ENCODE measurements at places on chromosomes 4 and X.

DNA sequence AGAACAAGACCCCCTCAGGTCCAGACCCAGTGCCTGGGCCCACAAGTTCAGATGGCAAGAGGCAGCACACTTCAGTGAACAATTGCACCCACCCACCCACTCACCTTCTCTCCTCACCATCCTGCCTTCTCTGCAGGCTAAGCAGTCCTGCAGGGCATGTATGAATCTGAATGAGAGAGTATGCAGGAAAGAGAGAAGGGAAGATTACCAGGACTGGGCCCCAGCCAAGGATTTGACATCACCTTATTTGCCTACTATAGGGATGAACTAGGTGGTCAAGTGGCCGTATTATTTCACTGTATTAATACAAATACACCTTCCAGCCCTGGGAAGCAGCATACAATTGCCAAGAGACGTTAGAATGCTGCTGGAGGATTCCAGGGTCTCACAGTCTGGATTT, 2.1 kb upstream of the ZNF141 start:
- no peak for DNase-seq

GRCh38 chr4:42398171-42398870, 1.0 kb downstream of the SHISA3 start:
- DNase-seq: no peak

GRCh38 chrX:50618788-50619558, 148.3 kb upstream of the DGKK start:
- DNase-seq: no peak

GRCh38 chr4:119559044-119559647, 69.5 kb downstream of the PDE5A start:
- no peak for DNase-seq

- no peak for DNase-seq
Observed at GRCh38 chr4:76571274-76571673, 136.2 kb downstream of the SHROOM3 start.

- DNase-seq: no peak
Observed at GRCh38 chrX:78708816-78709215, 38.7 kb upstream of the LPAR4 start.

DNA sequence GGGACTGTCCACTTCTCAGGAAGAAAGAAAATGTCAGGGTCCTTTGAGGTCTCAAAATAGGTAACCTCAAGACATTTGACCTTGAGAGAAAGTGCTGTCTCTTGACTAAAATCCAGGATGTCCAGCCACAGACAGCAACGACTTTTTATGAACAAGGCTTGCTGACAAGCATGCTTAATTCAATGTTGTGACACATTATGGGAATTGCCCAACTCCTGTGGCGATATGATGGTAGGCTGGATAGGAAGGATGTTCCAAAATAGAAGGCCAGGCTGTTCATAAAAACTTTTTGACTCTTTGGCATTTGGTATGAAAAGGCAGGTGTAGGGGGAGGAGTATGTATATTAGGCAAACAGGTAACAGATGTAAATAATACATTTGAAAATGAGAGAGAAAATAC, 50.8 kb upstream of the EDNRA start:
- DNase-seq: no peak

DNA sequence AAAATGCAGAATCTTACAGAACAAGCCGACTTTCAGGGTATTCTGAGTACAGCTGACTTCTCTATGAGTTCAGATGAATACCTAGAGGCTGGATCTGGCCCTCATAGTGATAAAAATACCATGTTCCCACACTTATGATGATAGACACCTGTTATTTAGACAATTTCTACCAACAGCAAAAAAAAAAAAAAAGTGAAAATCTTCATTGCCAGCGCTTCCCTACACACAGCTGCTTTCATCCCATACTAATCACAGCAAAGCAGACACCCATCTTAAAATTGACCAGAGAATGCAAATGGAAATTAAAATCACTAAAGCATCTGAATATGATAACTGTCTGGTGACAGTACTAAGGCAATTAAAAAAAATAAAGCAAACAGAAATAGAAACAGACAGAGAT, 132.1 kb upstream of the ADGRL3 start:
- no peak for DNase-seq

GRCh38 chr4:2820216-2820982, 23.2 kb upstream of the ADD1 start:
- no peak for DNase-seq

GRCh38 chr4:80077639-80078038, 4.6 kb upstream of the ANTXR2 start:
- DNase-seq: no peak

DNA sequence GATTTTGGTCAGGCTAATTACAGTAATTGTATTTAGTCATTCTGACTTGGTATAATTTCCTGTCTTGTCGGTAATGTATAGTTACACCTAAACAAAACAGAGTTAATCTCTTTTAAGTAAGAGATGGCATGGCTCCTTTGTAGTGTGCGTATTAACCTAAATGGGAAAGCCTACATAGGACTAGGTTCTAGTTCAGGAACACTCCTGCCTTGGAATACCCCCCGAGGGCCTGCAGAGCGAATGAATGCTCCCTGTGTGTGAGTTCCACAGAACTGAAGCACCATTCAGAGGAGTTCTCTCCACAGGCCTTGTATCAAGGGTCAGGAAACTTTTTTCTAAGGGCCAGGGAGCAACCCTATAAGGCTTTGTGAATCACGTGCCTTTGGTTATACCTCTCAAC, 44.9 kb upstream of the STIM2 start:
- no peak for DNase-seq

DNA sequence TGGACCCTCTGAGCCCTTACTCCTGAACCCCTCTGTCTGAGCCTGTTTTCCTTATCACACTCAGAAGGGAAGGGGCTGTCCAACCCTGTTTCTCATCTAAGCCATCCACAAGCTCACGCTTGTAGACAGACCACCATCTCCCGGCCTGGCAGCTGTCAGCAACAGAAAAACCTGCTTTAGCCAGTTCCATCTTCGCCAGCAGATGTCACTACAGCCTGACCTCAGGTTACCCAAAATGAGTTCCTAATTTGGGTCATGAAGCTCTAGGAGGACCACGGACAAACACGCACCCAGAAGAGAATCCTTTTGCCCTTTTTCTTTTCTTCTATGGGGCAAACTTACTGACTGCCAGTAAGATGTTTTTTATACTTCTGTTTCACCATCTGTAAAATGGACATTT, 445.4 kb downstream of the BCOR start:
- DNase-seq: peak; percentile 3

- DNase-seq: no peak
Observed at GRCh38 chr4:140448162-140448561, 20.7 kb upstream of the CLGN start.

DNA sequence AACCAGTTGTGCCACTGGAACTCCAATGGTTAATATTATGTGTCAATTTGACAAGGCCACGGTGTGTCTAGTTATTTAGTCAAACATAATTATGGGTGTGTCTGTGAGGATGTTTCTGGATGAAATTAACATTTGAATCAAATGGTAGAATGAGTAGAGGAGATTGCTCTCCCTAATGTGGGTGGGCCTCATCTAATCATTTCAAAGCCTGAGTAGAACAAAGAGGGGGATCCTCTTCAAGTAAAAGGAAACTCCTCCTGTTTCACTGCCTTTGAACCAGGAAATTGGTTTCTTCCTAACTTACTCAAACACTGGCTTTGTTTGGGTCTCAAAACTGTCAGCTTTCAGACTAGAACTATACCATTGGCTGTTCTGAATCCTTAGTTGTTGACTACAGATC, 1692.1 kb downstream of the PCDH19 start:
- DNase-seq: no peak

- DNase-seq: no peak
Observed at GRCh38 chrX:10047631-10048030, 80.5 kb downstream of the CLDN34 start.

DNA sequence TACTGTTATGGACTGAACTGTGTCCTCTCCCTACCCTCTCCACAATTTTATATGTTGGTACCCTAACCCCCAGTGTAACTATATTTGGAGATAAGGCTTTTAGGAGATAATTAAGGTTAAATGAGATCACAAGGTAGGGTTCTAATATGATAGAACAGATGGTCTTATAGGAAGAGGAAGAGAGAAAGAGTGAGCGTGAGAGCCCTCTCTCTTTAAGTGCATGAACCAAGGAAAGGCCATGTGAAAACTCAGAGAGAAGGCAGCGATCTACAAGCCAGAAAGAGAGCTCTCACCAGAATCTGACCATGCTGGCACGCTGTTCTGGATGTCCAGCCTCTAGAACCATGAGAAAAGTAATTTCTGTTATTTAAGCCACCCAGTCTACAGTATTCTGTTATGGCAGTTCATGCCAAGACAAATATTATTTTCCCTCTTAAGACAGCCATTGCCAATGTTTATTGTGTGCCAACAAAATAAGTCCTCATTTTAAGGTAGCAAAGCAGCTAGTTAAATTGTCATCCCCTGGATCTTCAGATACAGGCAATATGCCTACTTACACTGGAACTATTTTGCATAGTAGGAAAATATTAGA, 336.2 kb downstream of the MID1IP1 start:
- DNase-seq: no peak

DNA sequence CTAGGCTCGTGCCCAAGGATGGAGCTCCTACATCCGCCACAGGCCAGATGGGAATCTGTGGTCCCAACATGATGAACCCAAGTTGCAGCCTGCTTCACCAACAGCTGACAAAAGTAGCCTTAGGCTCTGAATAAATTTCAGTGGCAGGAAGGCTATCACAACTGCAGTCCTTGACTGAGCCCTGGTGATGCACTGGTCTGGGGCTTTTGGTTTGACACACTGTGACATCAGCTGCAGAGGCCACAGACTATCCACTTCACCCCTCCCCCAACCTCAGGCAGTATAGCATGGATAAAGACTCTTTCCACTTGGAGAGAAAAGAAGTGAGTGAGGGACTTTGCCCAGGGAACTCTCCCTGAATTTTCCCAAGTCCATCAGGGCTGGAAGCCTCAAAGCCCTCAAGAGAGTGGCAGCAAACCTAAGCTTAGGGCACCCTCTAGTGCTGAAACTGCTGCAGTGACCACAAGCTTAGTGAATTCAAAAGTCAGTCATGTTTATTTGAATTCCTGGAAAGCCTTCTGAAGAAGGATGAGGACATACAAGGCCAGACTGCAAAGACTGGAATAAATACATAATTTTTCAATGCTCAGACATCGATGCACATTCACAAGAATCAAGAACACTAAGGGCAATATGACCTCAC, 135.0 kb upstream of the TENT5D start:
- no peak for DNase-seq

GRCh38 chr4:6926081-6926480, 16.5 kb downstream of the TBC1D14 start:
- no peak for DNase-seq

DNA sequence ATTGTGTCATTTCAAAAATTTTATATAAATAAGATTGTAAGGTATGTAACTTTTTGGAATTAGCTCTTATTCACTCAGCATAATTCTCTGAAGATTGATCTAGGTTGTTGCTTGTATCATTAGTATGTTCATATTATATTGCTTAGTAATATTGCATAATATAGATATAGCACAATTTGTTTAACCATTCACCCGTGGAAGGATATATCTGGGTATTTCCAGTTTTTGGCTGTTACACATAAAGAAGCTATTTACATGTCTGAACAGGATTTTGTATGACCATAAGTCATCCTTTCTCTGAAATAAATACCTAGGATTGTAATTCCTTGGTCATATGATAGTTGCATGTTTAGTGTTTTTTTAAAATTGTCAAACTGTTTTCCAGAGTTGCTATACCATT, 82.5 kb downstream of the CPEB2 start:
- DNase-seq: no peak

- DNase-seq: no peak
Observed at GRCh38 chr4:183074288-183074990, 24.6 kb upstream of the WWC2 start.

- DNase-seq: no peak
Observed at GRCh38 chr4:140219567-140219966, 65.6 kb upstream of the MAML3 start.

- peak; percentile 7 for DNase-seq
Observed at GRCh38 chrX:15815779-15816437, 25.6 kb downstream of the ZRSR2 start.

DNA sequence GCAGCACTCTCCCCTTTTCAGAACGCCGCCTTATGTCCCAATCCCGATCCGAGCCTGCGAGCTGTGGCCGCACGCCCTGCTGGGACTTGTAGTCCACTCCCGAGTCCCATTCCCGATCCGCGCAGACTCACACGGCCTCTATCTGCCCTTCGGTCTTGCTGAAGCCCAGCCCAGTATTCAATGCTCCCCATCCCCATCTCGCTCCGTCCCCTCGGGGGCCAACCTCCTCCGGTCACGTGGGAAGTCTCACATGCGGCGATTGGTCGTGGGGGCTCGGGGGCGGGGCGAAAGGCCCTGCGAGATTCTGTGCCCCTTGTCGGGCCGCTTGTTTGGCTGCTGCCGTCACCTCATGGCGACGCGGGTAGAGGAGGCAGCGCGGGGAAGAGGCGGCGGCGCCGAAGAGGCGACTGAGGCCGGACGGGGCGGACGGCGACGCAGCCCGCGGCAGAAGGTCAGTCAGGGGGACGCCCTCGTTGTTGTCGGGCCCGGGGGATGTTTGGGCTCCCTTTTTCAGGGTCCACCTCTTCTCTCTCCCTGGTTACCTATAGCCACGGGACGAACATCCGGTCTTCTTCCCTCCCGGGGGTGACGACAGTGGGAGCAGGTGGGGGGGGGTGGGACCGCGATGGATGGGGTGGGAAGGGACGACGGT, at the start of gene TXLNG:
Gene TXLNG, plus strand, starts transcription at position 328 of the 652 bp plus-strand sequence. Its CDS starts 22 bp downstream, at position 350.
- DNase-seq: peak; percentile 79

DNA sequence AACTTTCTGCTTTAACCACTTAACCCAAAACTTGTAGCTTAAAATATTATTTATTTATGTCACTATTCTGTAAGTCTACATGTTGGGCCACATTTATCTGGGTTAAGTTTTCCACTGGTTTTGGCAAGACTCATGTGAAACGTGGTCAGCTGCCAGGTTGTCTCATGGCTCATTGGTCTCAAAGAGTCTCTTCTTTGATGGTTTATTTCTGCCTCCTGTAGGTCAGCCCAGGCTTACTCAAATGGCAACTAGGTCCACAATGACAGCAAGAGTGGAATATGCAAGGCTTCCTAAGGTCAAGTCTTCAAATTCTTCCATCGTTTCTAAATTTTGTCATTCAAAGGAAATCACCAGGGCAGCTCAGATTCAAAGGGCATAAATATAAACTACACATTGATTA, 828.7 kb downstream of the PCDH7 start:
- DNase-seq: no peak

- no peak for DNase-seq
Observed at GRCh38 chr4:37464373-37465128, 220.0 kb downstream of the NWD2 start.

GRCh38 chr4:91127192-91127591, 1000.0 kb downstream of the CCSER1 start:
- DNase-seq: no peak

DNA sequence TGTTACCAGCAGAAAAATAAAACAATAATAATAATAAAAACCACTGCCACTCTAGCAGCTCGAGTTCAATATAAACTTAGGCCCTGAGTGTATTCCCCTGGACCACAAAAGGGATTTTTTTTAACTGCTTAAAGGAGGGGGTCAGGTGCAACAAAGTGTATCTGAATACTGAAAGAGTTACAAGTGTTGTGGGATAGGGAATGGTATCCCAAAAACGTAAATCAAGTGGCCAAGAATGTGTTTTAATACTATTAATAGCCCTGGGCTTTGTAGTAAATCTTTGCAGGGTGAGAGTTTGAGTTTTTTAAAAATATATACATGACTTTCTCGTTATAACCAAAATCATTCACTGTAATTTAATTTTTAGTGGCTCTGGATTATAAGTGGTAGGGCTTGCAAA, 860.1 kb upstream of the INTU start:
- DNase-seq: no peak

GRCh38 chrX:64394874-64395567, at the start of gene MTMR8:
TSS of gene MTMR8 (minus strand) at chrX:64395452. CDS start at chrX:64395363, 89 bp downstream.
- peak; percentile 62 for DNase-seq

GRCh38 chrX:120205816-120206753, 44.5 kb upstream of the ZBTB33 start:
- no peak for DNase-seq

- DNase-seq: peak; percentile 37
Observed at GRCh38 chr4:141636771-141637460, 533 bp downstream of the IL15 start.

All from GM18507 (cell line).